ENCODE measurements at places on chromosomes 13 and 19.

DNA sequence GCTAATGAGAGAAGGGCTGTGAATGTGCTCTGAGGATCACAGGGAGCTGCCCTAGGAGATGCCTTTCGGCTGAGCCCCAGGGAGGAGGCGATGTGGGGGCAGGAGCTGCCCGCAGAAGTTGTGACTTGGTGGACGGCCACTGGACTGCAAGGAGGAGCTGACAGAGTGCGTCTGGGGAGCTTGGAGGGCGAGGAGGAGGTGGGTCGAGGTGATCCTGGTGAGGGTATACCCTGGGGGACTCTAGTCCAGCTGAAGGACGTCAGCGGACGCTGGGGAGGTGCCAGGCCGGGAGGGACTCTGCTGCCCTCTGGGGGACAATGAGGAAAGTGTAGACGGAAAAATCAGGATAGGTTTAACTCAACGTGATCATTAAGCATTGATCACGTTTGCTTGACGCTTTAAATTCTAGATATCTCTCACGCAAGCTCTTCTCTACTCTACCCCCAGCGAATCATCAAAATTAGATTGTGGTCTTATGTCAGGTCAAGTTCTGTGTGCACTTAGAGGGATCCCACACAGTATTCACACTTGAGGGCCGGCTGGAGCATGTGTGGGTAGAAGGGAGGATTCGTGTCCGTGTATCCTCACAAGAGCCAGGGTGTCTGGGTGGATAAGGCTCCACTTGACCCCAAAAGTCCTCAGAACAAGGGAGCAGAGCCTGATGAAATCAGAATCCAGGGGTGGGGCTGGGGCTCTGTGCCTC, 3.3 kb upstream of the CEACAM7 start:
- DNase-seq: no peak

DNA sequence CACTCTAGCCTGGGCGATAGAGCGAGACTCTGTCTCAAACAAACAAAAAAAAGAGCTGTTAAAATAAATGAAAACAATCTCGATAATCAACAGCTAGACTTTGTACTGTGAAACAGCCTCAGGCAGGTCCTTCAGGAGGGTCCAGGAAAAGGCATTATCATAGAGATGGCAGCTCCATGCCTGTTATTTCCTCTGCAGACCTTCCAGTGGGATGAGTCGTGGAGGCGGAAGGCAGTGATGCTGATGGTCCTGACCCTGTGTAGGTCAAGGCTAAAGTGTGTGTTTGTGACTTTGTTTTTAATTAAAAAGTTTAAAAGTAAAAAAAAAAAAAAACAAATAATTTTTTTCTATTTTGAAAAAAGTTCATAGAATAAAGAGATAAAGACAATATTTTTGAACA, 117.4 kb downstream of the TNFRSF19 start:
- DNase-seq: no peak

DNA sequence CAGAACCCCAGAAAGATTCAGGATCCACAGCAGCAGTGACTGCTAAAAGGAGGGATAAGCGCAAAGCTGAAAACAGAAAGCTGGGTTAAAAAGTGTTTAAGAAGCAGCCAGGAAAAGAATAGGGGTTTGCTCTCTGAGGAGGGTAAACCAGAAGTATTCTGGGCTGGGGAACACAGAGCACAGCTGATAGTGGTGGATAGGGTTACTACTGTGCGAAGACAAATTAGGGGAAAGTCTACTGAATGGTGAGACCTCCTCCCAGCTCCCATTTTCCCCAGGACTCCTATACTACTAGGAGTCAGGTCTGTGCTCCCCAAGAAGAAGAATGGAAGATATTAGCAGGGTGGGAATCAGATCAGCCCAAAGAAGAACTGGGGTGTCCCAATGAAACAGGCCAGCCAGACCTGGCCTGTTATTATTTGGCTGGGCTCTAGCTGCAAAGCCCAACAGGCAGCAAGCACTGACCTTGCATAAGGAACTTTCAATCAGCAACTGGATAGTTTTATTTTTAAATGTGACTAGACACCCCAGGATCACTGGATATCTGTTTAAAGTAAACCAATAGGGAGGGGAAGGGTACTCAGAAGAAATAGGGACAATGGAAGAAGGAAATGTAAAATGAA, 43.5 kb upstream of the SERTM1 start:
- no peak for DNase-seq

GRCh38 chr13:51959773-51960172, 51.5 kb downstream of the ATP7B start:
- DNase-seq: peak; percentile 24

DNA sequence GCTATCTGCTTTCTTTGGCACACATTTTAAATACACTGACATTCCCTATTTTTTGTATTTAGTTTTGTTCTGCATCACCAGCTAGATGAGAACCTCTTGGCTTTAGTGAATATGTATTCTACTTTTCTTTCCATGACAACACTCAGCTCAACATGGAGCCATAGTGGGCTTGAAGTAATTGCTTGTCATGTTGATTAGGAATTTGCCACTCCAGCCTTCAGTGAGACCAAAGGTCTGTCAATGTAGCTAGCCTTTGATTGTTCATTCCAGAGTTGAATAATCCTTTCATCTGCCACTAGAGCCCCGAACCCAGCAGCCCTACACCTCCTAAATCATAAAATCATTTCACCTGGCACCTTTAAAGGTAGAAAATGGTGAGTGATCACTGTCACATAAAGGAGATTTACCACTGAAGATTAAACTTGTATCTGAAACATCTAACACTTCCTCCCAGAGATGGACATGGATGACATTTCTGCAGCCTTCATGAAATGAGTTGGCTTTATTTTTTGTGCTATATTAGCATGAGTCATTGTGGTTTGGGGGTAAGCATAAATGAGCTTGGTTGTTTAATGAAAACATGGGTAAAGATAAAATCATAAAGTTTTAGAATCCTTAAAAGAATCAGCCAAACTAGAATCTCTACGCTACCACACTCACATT, 29.2 kb upstream of the GARRE1 start:
- DNase-seq: no peak

DNA sequence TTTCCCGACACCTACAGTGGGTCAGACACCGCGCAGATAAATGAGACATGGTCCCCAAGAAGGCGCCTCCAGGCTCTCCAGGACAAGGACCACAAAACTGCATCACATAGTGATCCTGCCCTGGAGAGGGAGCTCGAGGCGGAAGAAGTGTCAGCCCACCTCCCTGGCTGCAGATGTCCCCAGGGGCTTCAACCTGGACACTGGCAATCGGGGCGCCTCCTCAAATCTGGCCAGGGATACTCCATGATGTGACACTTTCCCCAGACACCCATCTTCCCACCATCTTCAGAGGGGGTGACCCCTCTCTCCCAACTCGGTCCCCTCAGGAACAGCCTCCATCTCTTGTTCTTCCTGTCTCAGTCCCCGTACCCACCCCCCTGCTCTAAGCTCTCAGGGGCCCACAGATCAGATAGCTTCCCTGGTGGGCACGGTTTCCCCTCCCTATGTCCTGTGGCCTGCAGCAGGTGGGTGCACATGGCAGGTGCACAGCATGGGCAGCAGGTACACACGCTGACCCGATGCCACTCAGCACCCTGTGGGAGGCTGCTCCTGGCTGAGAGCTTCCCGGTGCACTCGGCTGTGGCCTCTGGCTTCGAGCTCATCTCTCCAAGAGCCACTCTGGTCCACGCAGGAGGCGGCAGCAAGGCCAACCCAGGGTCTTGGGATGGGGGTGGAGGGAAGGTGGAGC, 61.2 kb downstream of the PEPD start:
- no peak for DNase-seq

DNA sequence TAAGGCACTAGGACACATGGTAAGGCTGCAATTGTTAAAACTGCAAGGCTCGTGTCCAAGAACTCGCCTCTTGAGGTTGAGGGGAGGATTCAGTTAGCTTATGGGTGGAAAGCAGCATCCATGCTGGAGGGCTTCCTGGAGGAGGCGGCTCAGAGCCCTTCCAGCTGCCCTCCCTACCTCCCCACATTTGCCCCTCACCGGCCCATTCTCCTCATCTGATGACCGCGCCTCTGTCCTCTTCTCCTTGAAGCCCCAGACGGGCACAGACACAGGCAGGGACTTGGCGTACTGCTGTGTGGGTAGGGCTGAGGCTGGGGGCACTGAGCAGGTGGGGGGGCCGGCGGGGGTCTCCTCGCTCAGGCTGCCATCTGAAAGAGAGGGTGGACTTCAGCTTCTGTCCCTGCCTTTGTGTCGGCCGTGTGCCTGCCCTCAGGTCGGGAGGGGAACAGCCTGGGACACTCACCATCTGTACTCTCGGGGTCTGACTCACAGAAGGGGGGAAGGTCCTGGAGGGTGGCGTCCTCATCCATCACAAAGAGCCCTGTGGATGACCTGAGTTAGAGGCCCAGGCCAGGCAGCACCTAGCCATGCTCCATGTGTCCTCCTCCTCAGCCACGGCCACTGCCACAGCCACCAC, 4.1 kb upstream of the PNKP start:
- DNase-seq: no peak

DNA sequence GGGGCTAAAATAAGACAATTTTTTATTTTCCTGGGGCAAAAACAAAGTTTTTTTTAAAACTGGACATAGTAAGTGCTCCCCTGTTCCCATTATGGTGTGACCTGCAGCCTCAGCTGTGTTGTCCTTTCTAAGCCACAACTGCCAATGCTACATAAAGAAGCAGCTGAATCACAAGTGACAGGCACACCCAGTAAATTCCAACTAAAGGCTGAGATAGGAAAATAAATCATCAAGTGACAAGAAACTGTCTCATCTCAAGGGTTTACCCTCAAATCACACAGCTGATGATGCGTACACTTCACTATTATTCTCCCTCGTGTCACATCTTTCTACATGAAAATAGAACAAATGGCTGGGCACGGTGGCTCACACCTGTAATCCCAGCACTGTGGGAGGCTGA, 28.7 kb downstream of the STK24 start:
- DNase-seq: no peak

GRCh38 chr13:35723821-35724220, 247.3 kb upstream of the MAB21L1 start:
- no peak for DNase-seq

GRCh38 chr19:19240476-19240875, 28.7 kb downstream of the NCAN start:
- DNase-seq: no peak

DNA sequence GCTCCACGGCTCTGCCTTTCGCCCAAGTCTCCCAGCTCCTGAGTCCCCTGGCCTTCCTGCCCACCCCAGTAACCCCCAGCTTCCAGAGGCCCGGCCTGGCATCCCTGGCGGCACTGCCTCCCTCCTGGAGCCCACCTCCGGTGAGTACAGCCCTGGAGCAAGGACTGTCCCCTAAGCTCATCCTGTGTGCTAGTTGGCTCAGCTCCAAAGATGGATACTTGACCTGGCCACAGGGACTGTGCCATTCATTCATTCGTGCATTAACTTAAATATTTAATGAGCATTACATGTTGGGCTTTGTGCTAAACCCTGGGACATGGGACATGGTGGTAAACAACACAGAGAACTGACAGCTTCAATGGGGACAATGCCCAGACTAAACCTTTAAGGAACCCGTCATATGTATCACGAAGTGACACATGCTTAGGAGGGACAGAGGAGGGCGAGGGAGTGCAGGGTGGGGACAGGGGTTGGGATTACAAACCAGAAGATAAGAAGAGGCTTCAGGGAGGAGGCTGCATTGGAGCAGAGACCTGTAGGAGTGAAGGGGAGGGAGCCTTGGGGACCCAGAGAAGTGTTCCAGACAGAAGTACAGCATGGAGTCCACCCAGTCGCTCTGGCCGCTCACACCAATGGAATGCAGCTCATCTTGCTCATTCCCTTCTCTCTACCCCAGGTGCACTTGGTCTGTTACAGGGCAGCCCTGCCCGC, 6.9 kb upstream of the OVOL3 start:
- no peak for DNase-seq

GRCh38 chr19:13212759-13213330, 62.6 kb downstream of the IER2 start:
- peak; percentile 78 for DNase-seq

DNA sequence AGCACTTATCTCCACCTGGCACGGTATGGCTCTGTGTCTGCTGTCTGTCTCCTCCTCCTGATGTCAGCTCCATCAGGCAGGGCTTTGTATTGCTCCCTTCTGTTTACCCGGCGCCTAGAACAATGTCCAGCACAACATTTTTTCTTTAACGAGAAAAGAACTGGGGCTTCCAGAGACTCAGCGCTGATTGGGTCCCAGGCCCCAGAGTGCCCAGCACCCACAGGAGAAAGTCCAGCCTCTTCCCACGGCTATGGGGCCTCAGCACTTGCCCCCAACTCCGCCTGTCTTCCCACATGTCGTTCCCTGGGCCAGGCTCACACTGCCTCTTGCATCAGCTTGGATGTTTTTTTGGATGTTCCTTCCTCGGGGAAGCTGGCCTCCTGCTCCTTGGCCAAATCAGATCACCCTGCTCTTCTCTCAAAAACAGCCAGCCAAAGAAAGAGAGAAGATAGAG, 6.9 kb downstream of the MYPOP start:
- DNase-seq: no peak

DNA sequence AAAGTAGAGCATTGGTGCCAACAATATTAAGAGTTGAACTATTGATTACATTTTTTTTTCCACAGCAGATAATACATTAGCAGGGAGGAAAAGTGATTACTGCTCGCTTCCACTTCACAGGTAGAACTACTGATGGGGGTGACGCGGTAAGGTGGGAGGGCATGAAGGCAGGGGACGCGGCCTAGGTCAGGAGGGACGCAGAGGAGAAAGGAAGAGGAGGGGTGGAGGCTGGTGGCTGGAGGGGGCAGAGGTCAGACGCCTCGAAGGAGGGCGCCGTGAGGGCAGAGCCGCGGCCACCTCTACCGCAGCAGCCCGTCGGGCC, 287 bp upstream of the B3GLCT start:
- DNase-seq: no peak

DNA sequence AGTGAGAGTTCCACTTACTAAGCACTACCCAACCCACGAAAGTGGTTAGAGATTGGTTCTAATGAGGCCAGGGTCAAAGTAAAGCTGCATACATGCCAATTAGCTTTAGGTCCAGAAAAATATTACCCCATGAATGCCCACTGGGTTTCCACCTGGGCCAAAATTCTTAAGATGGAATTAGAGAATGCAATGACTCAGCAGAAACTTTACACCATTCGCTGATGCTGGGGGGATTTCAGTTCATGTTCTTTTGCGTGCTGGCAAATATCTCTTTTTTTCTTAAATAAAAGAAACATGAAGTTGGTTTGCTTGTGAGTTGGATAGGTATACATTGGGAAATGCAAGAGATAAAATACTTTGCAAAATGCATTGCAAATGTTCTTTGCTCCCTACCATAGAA, 715.3 kb upstream of the MIR17HG start:
- no peak for DNase-seq

GRCh38 chr19:18009412-18010066, 1.6 kb downstream of the ARRDC2 start:
- DNase-seq: no peak

DNA sequence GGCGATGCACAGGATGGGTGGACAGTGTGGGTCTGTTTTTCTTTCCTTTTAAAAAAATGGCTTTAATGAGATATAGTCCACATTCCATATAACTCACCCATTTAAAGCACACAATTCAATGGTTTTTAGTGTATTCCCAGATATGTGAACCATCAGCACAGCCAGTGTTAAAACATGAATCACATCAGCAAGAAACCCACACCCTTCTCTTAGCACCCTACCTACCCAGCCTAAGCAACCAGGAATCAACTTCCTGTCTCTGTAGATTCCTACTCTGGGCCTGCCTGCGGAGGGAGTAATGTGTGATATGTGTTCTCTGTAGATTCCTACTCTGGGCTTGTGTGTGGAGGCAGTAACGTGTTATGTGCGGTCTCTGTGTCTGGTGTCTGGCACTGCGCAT, 11.9 kb downstream of the TMEM255B start:
- no peak for DNase-seq

Data from RPMI8226 (cell line).